ENCODE measurements at places on chromosomes 5 and 9. TPM values are rescaled to one million over a fixed set of nuclear protein-coding genes. Genes with fewer than 3 reads are reported as not detected.

Gene CDH6
- total RNA-seq = 40.0 TPM

Gene SH3PXD2B
- total RNA-seq = 27.2 TPM

Gene SPTLC1
- 92.0 TPM for total RNA-seq

Gene OR1J2
- 0.14 TPM for total RNA-seq

Gene IQGAP2
- total RNA-seq = 24.0 TPM

Gene ELAVL2
- 0.14 TPM for total RNA-seq

Gene SLC36A3
- not detected for total RNA-seq

Gene PTPRD
- total RNA-seq = 6.9 TPM

Gene DMRT1
- total RNA-seq = not detected

Gene COL15A1
- 164 TPM for total RNA-seq

Gene SPINK13
- total RNA-seq = 2.4 TPM

Gene FCN2
- total RNA-seq = not detected

Gene RNF208
- under 0.01 TPM for total RNA-seq

Gene GABRP
- total RNA-seq = not detected

Gene INSL4
- not detected for total RNA-seq

Gene PLAC8L1
- total RNA-seq = not detected

Gene WNT8A
- total RNA-seq = not detected

Gene MAMDC4
- total RNA-seq = 0.85 TPM

Gene SLC25A51
- total RNA-seq = 79.5 TPM

Gene POU5F2
- 0.55 TPM for total RNA-seq

Gene PCDHB2
- total RNA-seq = 1.6 TPM

Gene CD180
- 0.14 TPM for total RNA-seq

Gene IFNA2
- total RNA-seq = not detected

Gene PRELID2
- 16.9 TPM for total RNA-seq

Gene ANKRD34B
- total RNA-seq = not detected

Gene ZNF354C
- 7.7 TPM for total RNA-seq

Gene TAF11L5
- total RNA-seq = not detected

Gene TMEM141
- total RNA-seq = 57.2 TPM

Gene SRD5A1
- 12.2 TPM for total RNA-seq

Gene LECT2
- not detected for total RNA-seq

Gene SAPCD2
- total RNA-seq = 0.43 TPM

Gene FAM200C
- 3.0 TPM for total RNA-seq

Gene TMEM215
- total RNA-seq = not detected

Gene LCN9
- not detected for total RNA-seq

Gene PCDHGA4
- 4.5 TPM for total RNA-seq

Gene SPATA31A3
- not detected for total RNA-seq

Gene LPAR1
- total RNA-seq = 101 TPM

Gene SLC6A7
- total RNA-seq = not detected

Gene RASGRF2
- total RNA-seq = 8.0 TPM

Gene ENTREP1
- not detected for total RNA-seq

Gene SGTB
- total RNA-seq = 12.0 TPM

Gene KDM4C
- total RNA-seq = 34.5 TPM

Gene ARHGEF28
- total RNA-seq = 15.9 TPM

Gene KLF4
- total RNA-seq = 16.8 TPM

Gene PIP5KL1
- total RNA-seq = 3.0 TPM

All from smooth muscle cell of bladder (primary cell).